ENCODE measurements at places on chromosomes 5 and 9.

- peaks cover 34% of the 10 kb centered on the region for H3K36me3 ChIP-seq
- H3K4me3 ChIP-seq: no peak overlapping the region
- peaks cover 43% of the 10 kb centered on the region for H3K4me1 ChIP-seq
- no peaks in the 10 kb centered on the region for H3K27me3 ChIP-seq
Observed at GRCh38 chr5:95948631-95949030, 13.0 kb downstream of the ELL2 start.

- peak overlapping the region; percentile 24 for H3K27ac ChIP-seq
- no peaks in the 10 kb centered on the region for H3K27me3 ChIP-seq
- no peak for DNase-seq
- peaks cover 5% of the 10 kb centered on the region for H3K4me1 ChIP-seq
- H3K4me3 ChIP-seq: no peak overlapping the region
Observed at GRCh38 chr9:4886698-4887097, 94.0 kb downstream of the RCL1 start.

GRCh38 chr5:154576429-154576806, 98.4 kb upstream of the HAND1 start:
- no peak overlapping the region for H3K4me3 ChIP-seq
- peaks cover 7% of the 10 kb centered on the region for H3K4me1 ChIP-seq
- H3K36me3 ChIP-seq: no peaks in the 10 kb centered on the region
- H3K27me3 ChIP-seq: peaks cover 24% of the 10 kb centered on the region
- H3K27ac ChIP-seq: no peak overlapping the region

DNA sequence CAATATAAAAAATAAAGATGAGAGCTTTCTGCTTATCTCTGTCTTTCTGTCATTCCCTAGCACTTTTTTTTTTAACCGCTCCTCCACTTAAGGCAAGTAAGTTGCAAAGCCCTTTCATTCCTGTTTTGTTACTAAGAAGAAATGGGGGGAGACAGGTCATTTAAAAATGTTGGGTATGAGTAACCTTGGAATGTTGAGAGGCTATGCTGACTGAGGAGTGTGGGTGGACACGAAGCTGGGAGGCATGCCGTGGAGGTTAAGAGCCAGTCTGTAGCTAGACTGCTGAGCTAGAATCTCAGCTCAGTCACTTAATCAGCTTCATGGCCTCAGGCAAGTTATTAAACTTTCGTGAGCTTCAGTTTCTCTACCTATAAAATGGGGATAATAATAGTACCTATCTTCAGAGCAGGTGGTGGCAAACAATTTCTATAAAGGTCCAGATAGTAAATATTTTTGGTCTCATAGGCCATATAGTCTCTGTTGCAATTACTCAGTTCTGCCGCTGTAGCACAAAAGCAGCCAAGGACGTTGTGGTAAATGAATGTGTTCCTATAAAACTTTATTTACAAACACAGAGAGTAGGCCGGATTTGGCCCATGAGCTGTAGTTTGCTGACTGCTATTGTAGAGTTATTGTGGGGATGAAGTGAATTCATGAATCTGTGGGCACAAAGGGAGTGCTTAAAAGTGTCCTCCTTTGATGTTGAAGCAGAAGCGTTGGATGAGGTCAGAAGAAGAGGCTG, 220.0 kb downstream of the GABBR2 start:
- DNase-seq: no peak
- no peak overlapping the region for H3K4me3 ChIP-seq
- H3K4me1 ChIP-seq: peaks cover 11% of the 10 kb centered on the region
- no peak overlapping the region for H3K27ac ChIP-seq
- H3K27me3 ChIP-seq: peaks cover 6% of the 10 kb centered on the region
- H3K36me3 ChIP-seq: no peaks in the 10 kb centered on the region

- DNase-seq: no peak
- no peak overlapping the region for H3K4me3 ChIP-seq
- peaks cover 4% of the 10 kb centered on the region for H3K27me3 ChIP-seq
- H3K4me1 ChIP-seq: peaks cover 3% of the 10 kb centered on the region
- H3K36me3 ChIP-seq: no peaks in the 10 kb centered on the region
- no peak overlapping the region for H3K27ac ChIP-seq
Observed at GRCh38 chr5:58902765-58903164, 319.9 kb downstream of the RAB3C start.

- peak; percentile 59 for DNase-seq
- H3K36me3 ChIP-seq: peaks cover 2% of the 10 kb centered on the region
- peak within 1 kb of the TSS; percentile 92 for H3K4me3 ChIP-seq
- H3K27ac ChIP-seq: peak within 1 kb of the TSS; percentile 99
Observed at GRCh38 chr5:65926276-65926783, at the start of gene ERBIN. TSS of gene ERBIN (plus strand) at chr5:65926575. CDS start at chr5:65992719, 66,144 bp downstream.

- peaks cover 4% of the 10 kb centered on the region for H3K27me3 ChIP-seq
- H3K27ac ChIP-seq: peak within 1 kb of the TSS; percentile 83
- no peaks in the 10 kb centered on the region for H3K4me1 ChIP-seq
- peak within 1 kb of the TSS; percentile 81 for H3K4me3 ChIP-seq
Observed at GRCh38 chr9:132878695-132879456, at the start of gene SPACA9. TSS of gene SPACA9 (plus strand) at chr9:132878898. CDS start at chr9:132883948, 5,050 bp downstream.

- H3K4me3 ChIP-seq: no peak overlapping the region
- no peak overlapping the region for H3K27ac ChIP-seq
- H3K36me3 ChIP-seq: no peaks in the 10 kb centered on the region
- no peaks in the 10 kb centered on the region for H3K27me3 ChIP-seq
- H3K4me1 ChIP-seq: no peaks in the 10 kb centered on the region
- no peak for DNase-seq
Observed at GRCh38 chr5:90112033-90112692, 297.4 kb downstream of the CETN3 start.

GRCh38 chr9:34610434-34611206, 1.3 kb downstream of the RPP25L start:
- no peaks in the 10 kb centered on the region for H3K27me3 ChIP-seq
- H3K4me3 ChIP-seq: peak overlapping the region; percentile 75
- H3K27ac ChIP-seq: no peak overlapping the region
- no peak for DNase-seq
- H3K4me1 ChIP-seq: peaks cover 9% of the 10 kb centered on the region
- peaks cover 2% of the 10 kb centered on the region for H3K36me3 ChIP-seq

DNA sequence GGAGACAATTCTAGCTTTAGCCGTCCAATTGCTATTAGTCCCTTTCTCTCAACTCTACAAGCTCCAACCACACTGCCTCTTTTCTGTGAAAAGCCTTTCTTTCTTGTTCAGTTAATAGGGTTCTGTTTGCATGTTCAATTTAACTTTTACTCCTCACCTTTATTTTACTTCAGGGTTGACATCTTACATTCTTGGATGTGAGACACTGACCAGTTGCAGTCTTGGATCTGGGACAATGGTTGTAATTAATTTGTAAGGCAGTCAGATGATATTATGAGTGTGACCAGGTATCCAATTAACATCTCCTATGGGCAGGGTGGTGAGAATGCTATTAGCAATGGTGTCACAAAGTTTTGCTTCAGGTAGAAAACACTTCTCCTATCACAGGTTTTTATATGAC, 774.5 kb downstream of the TLR4 start:
- no peaks in the 10 kb centered on the region for H3K36me3 ChIP-seq
- no peak overlapping the region for H3K27ac ChIP-seq
- no peak for DNase-seq
- H3K27me3 ChIP-seq: no peaks in the 10 kb centered on the region
- H3K4me1 ChIP-seq: no peaks in the 10 kb centered on the region
- no peak overlapping the region for H3K4me3 ChIP-seq

- no peak overlapping the region for H3K4me3 ChIP-seq
- DNase-seq: no peak
- no peaks in the 10 kb centered on the region for H3K27me3 ChIP-seq
- H3K36me3 ChIP-seq: no peaks in the 10 kb centered on the region
- H3K4me1 ChIP-seq: no peaks in the 10 kb centered on the region
Observed at GRCh38 chr5:101482931-101483330, 579.8 kb upstream of the ST8SIA4 start.

- DNase-seq: no peak
- H3K27ac ChIP-seq: no peak overlapping the region
- no peaks in the 10 kb centered on the region for H3K27me3 ChIP-seq
- no peak overlapping the region for H3K4me3 ChIP-seq
- peaks cover 3% of the 10 kb centered on the region for H3K4me1 ChIP-seq
Observed at GRCh38 chr9:88749420-88749819, 214.4 kb downstream of the NXNL2 start.

Data from progenitor cell of endocrine pancreas (in vitro differentiated cells).